ENCODE measurements at places on chromosomes 6 and 20. TPM values are rescaled to one million over a fixed set of nuclear protein-coding genes. Genes with fewer than 3 reads are reported as not detected.

DNA sequence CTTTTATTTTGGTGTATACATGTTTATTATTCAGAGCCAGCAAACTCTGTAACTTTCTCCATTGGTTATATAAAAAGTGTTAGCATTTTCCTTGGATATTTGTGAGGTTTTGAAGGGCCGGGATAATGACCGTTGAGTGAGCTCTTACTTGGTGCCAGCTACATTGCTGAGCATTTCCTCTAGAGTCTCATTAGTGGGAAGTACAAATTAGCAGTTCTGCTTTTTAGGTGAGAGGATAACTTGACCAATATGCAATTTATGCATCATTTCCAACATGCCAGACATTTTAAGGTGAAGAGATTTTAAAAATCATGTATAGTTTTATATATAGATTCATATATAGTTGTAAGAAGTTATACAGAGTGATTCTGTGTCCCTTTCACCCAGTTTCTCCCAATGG lies 84.3 kb downstream of the CARMIL1 start:
- no peak for DNase-seq
- no peak overlapping the region for H3K4me3 ChIP-seq
- peaks cover 26% of the 10 kb centered on the region for H3K4me1 ChIP-seq
- no peaks in the 10 kb centered on the region for H3K36me3 ChIP-seq

GRCh38 chr6:46651816-46652215 lies 802 bp downstream of the CYP39A1 start:
- H3K27ac ChIP-seq: peak overlapping the region; percentile 91
- no peaks in the 10 kb centered on the region for H3K36me3 ChIP-seq
- H3K27me3 ChIP-seq: no peaks in the 10 kb centered on the region

DNA sequence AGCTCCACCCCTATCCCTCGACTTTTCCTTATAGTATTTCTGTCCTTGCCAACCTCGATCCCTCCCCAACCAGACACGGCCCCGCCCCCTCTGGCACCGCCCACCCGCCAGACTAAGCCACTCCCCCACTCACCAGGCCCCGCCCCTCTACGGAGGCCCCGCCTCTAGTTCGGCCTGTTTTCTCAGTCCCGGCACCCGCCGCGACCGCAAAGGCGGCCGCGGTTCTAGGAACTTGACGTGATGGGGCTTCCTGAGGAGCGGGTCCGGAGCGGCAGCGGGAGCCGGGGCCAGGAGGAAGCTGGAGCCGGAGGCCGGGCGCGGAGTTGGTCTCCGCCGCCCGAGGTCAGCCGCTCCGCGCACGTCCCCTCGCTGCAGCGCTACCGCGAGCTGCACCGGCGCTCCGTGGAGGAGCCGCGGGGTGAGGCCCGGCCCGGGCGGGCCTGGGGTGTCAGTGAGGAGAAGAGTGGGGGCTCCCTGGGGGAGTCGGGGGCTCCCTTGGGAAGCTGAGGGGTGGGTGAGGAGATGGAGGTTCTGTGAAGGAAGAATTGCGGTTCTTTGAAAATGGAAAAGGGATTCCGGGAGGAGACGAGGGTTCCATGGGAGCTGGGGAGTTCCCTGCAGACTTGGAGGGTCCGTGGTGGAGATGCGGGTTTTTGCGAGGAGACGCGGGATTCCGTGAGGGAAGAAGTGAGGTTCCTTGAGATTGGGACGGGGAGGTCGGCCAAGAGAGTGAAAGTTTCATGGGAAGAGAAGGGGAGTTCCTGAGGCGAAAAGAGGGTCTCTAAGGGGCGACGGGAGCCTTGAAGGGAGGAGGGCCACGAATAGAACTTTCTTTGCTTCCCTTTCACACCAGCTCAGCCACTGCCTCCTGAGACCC lies at the start of gene ACSS2:
Gene ACSS2, plus strand, starts transcription at position 207 of the 877 bp plus-strand sequence. Its CDS starts 34 bp downstream, at position 241.
- H3K36me3 ChIP-seq: no peaks in the 10 kb centered on the region
- DNase-seq: no peak
- no peaks in the 10 kb centered on the region for H3K27me3 ChIP-seq
- peak within 1 kb of the TSS; percentile 96 for H3K4me3 ChIP-seq
- peaks cover 27% of the 10 kb centered on the region for H3K4me1 ChIP-seq
- peak within 1 kb of the TSS; percentile 77 for H3K27ac ChIP-seq

GRCh38 chr6:165616116-165616515 lies 46.9 kb downstream of the PDE10A start:
- no peaks in the 10 kb centered on the region for H3K36me3 ChIP-seq
- H3K27ac ChIP-seq: no peak overlapping the region
- no peaks in the 10 kb centered on the region for H3K27me3 ChIP-seq
- DNase-seq: no peak
- no peak overlapping the region for H3K4me3 ChIP-seq

- H3K4me1 ChIP-seq: peaks cover 29% of the 10 kb centered on the region
- H3K4me3 ChIP-seq: no peak overlapping the region
- no peaks in the 10 kb centered on the region for H3K27me3 ChIP-seq
Measured at GRCh38 chr6:37913210-37913609, 93.7 kb downstream of the ZFAND3 start.

DNA sequence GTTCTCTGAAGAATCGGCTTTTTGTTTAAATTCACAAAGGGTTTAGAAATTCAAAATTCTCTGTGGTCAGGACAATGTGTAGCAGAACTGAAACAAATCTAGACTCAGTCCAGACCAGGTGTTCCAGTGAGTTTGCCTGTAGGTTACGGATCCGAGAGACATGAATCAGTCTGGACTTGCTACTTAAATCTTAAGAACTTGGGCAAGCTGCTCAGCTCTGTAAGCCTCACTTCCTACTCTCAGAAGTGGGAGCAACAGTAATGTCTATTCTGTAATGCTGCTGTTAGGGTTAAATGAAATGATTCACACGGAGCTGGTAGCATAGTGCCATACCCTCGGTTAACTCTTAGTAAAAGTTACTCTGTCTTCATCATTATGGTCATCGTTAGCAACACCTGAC lies 37.7 kb downstream of the HECA start:
- peaks cover 11% of the 10 kb centered on the region for H3K4me1 ChIP-seq
- peaks cover 6% of the 10 kb centered on the region for H3K36me3 ChIP-seq
- H3K4me3 ChIP-seq: no peak overlapping the region
- peak overlapping the region; percentile 59 for H3K27ac ChIP-seq
- no peak for DNase-seq

- no peaks in the 10 kb centered on the region for H3K27me3 ChIP-seq
- H3K4me1 ChIP-seq: no peaks in the 10 kb centered on the region
- no peak overlapping the region for H3K4me3 ChIP-seq
- no peak for DNase-seq
Measured at GRCh38 chr6:150756173-150756572, 109.3 kb upstream of the MTHFD1L start.

- H3K27me3 ChIP-seq: peaks cover 60% of the 10 kb centered on the region
- no peak overlapping the region for H3K27ac ChIP-seq
- no peak overlapping the region for H3K4me3 ChIP-seq
- DNase-seq: no peak
- H3K36me3 ChIP-seq: no peaks in the 10 kb centered on the region
Measured at GRCh38 chr20:57807401-57808263, 97.8 kb upstream of the PMEPA1 start.

GRCh38 chr20:17654649-17655285 lies 27.3 kb downstream of the RRBP1 start:
- no peaks in the 10 kb centered on the region for H3K27me3 ChIP-seq
- no peak overlapping the region for H3K27ac ChIP-seq
- DNase-seq: no peak

DNA sequence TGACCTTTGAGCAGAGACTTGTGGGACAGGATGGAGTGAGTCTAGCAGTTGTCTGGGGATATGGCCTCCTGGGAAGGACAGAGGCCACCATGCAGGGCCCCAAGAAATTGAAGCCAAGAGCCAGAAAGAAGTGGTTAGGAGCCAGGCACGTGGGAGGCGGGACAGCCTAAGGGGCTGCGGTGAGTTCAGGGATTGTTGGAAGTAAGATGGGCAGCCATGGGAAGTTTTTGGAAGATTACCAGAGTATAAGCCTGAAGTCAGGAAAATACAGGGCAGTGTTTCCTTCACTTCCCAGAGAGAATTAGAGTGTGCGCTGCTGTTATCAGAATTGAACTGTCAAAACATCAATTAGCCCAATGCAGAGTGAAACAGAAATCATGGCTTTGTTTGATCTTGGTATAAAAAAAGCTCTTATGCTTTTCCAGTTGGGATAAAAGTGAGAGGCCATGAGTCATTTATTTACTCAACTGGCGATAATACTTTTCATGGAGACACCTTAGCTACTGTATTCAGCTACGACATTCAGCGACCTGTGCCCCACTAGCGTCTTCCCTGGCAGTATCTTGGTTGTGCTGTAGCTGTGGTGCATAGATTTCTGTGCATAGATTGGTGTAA lies 66.9 kb downstream of the PHACTR2 start:
- H3K36me3 ChIP-seq: no peaks in the 10 kb centered on the region
- no peak overlapping the region for H3K4me3 ChIP-seq
- no peak for DNase-seq
- H3K27ac ChIP-seq: no peak overlapping the region
- H3K27me3 ChIP-seq: no peaks in the 10 kb centered on the region
- no peaks in the 10 kb centered on the region for H3K4me1 ChIP-seq

- H3K27me3 ChIP-seq: peaks cover 5% of the 10 kb centered on the region
- H3K4me1 ChIP-seq: peaks cover 8% of the 10 kb centered on the region
- H3K27ac ChIP-seq: no peak within 1 kb of the TSS
- no peak for DNase-seq
- peak within 1 kb of the TSS; percentile 56 for H3K4me3 ChIP-seq
Measured at GRCh38 chr6:28258877-28259777, at the start of gene NKAPL. Gene NKAPL, plus strand, starts transcription at chr6:28259297. Its CDS starts 75 bp downstream, at chr6:28259372.

GRCh38 chr20:61772828-61773631 lies 292.7 kb downstream of the TAF4 start:
- no peak for DNase-seq
- no peaks in the 10 kb centered on the region for H3K4me1 ChIP-seq
- H3K27ac ChIP-seq: no peak overlapping the region
- H3K4me3 ChIP-seq: no peak overlapping the region

- H3K4me1 ChIP-seq: peaks cover 24% of the 10 kb centered on the region
- no peaks in the 10 kb centered on the region for H3K27me3 ChIP-seq
- no peak overlapping the region for H3K4me3 ChIP-seq
- peaks cover 8% of the 10 kb centered on the region for H3K36me3 ChIP-seq
Measured at GRCh38 chr6:85670573-85670972, 27.9 kb upstream of the SYNCRIP start.

- H3K27me3 ChIP-seq: no peaks in the 10 kb centered on the region
- H3K4me1 ChIP-seq: peaks cover 13% of the 10 kb centered on the region
- H3K27ac ChIP-seq: no peak overlapping the region
- no peak overlapping the region for H3K4me3 ChIP-seq
Measured at GRCh38 chr6:138601128-138601527, 101.8 kb upstream of the NHSL1 start.

DNA sequence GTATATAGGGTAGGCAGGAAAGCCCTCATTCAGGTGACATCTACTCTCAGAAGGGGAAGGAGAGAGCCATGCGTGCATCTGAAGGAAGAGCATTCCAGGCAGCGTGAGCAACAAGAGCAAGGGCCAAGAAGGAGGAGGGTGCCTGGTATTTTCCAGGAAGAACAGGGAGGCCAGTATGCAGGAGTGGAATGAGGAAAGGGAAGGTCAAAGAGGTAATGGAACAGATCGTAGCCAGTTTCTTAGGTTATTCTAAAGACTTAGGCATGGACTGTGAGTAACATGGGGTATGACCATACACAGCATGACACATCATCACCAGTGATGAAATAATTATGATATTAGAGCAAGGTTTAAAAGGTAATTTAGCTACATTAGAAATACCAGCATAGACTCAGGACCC lies 24.1 kb downstream of the ALDH8A1 start:
- peaks cover 3% of the 10 kb centered on the region for H3K36me3 ChIP-seq
- no peak overlapping the region for H3K4me3 ChIP-seq
- peak; percentile 61 for DNase-seq
- peak overlapping the region; percentile 24 for H3K27ac ChIP-seq
- no peaks in the 10 kb centered on the region for H3K27me3 ChIP-seq
- peaks cover 7% of the 10 kb centered on the region for H3K4me1 ChIP-seq

GRCh38 chr20:48483334-48484066 lies 344.3 kb downstream of the PREX1 start:
- H3K4me3 ChIP-seq: no peak overlapping the region
- DNase-seq: no peak
- no peak overlapping the region for H3K27ac ChIP-seq
- H3K36me3 ChIP-seq: no peaks in the 10 kb centered on the region

- no peak for DNase-seq
- H3K27me3 ChIP-seq: no peaks in the 10 kb centered on the region
- no peak overlapping the region for H3K4me3 ChIP-seq
Measured at GRCh38 chr6:24183584-24183983, 57.6 kb downstream of the NRSN1 start.

The PDYN gene
- not detected for polyA plus RNA-seq

The CAGE1 gene
- 0.04 TPM for polyA plus RNA-seq

The BCKDHB gene
- polyA plus RNA-seq: 13.9 TPM

The PACSIN1 gene
- polyA plus RNA-seq: not detected

The MRPS10 gene
- 44.9 TPM for polyA plus RNA-seq

The BTN2A1 gene
- polyA plus RNA-seq: 13.9 TPM

The HAO1 gene
- not detected for polyA plus RNA-seq

The DNAH8 gene
- polyA plus RNA-seq: under 0.01 TPM

The PCK1 gene
- not detected for polyA plus RNA-seq

The HNF4A gene
- polyA plus RNA-seq: not detected

The SNAP25 gene
- polyA plus RNA-seq: not detected

All from keratinocyte (primary cell).